ENCODE measurements at places on chromosomes 11 and 22. TPM values are rescaled to one million over a fixed set of nuclear protein-coding genes. Genes with fewer than 3 reads are reported as not detected.

The OTOG gene
- not detected for total RNA-seq

The HEPN1 gene
- total RNA-seq: not detected

The PGA5 gene
- total RNA-seq: not detected

The FAM168A gene
- 10.0 TPM for total RNA-seq

The FGF3 gene
- not detected for total RNA-seq

The GAS2 gene
- total RNA-seq: 1.2 TPM

The OR51B4 gene
- not detected for total RNA-seq

The KRTAP5-7 gene
- total RNA-seq: not detected

The OR4D9 gene
- total RNA-seq: not detected

The ACTN3 gene
- not detected for total RNA-seq

The GDPD4 gene
- total RNA-seq: not detected

The ARHGAP20 gene
- 0.12 TPM for total RNA-seq

The GRK3 gene
- 3.0 TPM for total RNA-seq

The YAP1 gene
- total RNA-seq: 84.8 TPM

The KRTAP5-2 gene
- total RNA-seq: not detected

The MRGPRX3 gene
- total RNA-seq: not detected

The SERPIND1 gene
- not detected for total RNA-seq

The SCGB1C1 gene
- not detected for total RNA-seq

The SLC1A2 gene
- under 0.01 TPM for total RNA-seq

All from epithelial cell of proximal tubule (primary cell).